ENCODE measurements at places on chromosomes 11 and 22.

- no peaks in the 10 kb centered on the region for H3K36me3 ChIP-seq
- no peaks in the 10 kb centered on the region for H3K4me1 ChIP-seq
- no peak overlapping the region for H3K4me3 ChIP-seq
- H3K27me3 ChIP-seq: peaks cover 4% of the 10 kb centered on the region
- no peak overlapping the region for H3K27ac ChIP-seq
- no peak for DNase-seq
Observed at GRCh38 chr11:33931067-33931466, 39.2 kb upstream of the LMO2 start.

GRCh38 chr11:17478070-17478469, 1.4 kb upstream of the ABCC8 start:
- no peak overlapping the region for H3K4me3 ChIP-seq
- H3K27ac ChIP-seq: no peak overlapping the region
- no peaks in the 10 kb centered on the region for H3K4me1 ChIP-seq
- no peak for DNase-seq
- H3K27me3 ChIP-seq: peaks cover 43% of the 10 kb centered on the region

- H3K27ac ChIP-seq: no peak overlapping the region
- H3K36me3 ChIP-seq: no peaks in the 10 kb centered on the region
- DNase-seq: no peak
- no peaks in the 10 kb centered on the region for H3K4me1 ChIP-seq
Observed at GRCh38 chr11:80621871-80622270, 1181.0 kb upstream of the TENM4 start.

DNA sequence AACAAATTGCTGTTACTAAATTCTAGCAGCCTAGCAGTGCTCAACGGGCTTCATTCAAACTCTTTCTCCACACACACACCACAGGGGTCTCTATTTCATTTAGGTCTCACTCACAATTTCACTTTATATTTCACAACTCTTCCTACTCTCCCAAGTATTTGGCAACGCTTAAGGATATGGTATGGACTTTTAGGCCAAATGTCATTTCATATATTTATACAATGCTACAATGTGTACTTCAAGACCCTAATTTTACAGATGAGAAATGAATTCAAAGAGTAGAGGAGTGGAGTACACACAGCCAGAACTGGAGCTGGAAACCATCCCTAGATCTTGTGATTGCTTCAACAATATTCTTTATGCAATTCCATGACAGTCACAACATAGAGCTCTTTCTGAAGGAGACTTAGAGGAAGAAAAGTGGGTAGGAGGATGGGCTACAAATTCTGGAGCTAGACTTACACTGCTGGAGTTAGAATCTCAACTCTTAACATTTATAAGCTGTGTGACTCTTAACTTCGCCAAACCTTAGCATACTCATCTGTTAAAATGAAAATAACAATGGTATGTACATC, 2.5 kb upstream of the MS4A13 start:
- peaks cover 14% of the 10 kb centered on the region for H3K27me3 ChIP-seq
- H3K4me3 ChIP-seq: no peak overlapping the region
- no peak for DNase-seq
- H3K4me1 ChIP-seq: no peaks in the 10 kb centered on the region
